ENCODE measurements at places on chromosomes 12 and 14. TPM values are rescaled to one million over a fixed set of nuclear protein-coding genes. Genes with fewer than 3 reads are reported as not detected.

Gene C12orf75
- 17.2 TPM for total RNA-seq

Gene CD63
- 1,954 TPM for total RNA-seq

- DNase-seq, result no peak
These were observed 18.9 kb downstream of the MNAT1 start for GRCh38 chr14:60753264-60754119.

DNA sequence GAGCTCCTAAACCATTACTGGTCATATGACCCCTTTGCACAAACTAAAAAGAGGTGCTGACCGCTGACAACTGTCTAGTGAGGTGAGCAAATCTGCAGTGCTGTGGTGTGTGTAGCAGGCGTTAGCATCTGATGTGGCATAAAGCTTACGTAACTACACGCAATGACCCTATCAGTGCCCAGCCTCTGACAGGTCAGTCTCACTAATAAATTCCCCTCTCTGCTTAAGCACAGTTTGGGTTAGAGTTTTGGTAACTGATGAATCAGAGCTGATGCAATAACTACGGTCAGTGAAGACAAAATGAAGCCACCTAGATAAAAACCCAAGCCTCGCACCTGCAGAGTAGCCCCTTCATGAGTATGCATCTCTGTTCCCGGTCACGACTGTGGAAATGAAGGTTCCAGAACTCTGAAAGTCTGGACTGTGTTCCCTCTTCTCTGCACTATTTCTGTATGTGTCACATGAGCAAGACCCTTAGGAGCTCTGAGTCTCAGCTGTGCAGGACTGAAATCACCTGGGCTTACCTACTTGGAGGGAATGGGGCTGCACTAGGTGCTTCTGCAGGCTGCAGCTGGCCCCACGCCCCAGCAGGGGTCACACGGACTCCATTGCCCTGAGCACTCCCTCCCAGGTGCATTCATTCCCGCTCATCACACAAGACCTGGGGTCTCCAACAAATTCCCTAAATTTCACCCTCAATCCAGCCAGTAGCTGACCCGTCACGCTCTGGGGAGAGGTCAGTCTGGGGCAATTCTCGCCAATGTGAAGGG, 54.4 kb downstream of the RIMBP2 start:
- DNase-seq, result no peak
